ENCODE measurements at places on chromosomes 6 and 20. TPM values are rescaled to one million over a fixed set of nuclear protein-coding genes. Genes with fewer than 3 reads are reported as not detected.

The STMN3 gene
- 32.2 TPM for total RNA-seq

The RSPH9 gene
- total RNA-seq: 0.15 TPM

The SNAI1 gene
- total RNA-seq: 4.3 TPM

The HLA-DOA gene
- total RNA-seq: 209 TPM

The ME1 gene
- total RNA-seq: not detected

The PNRC1 gene
- 460 TPM for total RNA-seq

The CAGE1 gene
- 0.32 TPM for total RNA-seq

The PGC gene
- total RNA-seq: not detected

The SEL1L2 gene
- not detected for total RNA-seq

The PRPH2 gene
- 0.10 TPM for total RNA-seq

The B3GALT4 gene
- total RNA-seq: 44.1 TPM

Data from B cell (primary cell).